ENCODE measurements at places on chromosomes 7 and 10. TPM values are rescaled to one million over a fixed set of nuclear protein-coding genes. Genes with fewer than 3 reads are reported as not detected.

Gene PRSS37
- not detected for total RNA-seq

Gene CDK13
- total RNA-seq, result 78.1 TPM

Gene ACTL6B
- total RNA-seq, result not detected

Gene ALDH18A1
- total RNA-seq, result 110 TPM

Gene KLLN
- total RNA-seq, result 0.47 TPM

Gene BTBD16
- total RNA-seq, result not detected

Gene LAMB1
- 583 TPM for total RNA-seq

Gene FIGNL1
- total RNA-seq, result 52.0 TPM

Gene ZMIZ2
- 10.6 TPM for total RNA-seq

Gene EBLN1
- not detected for total RNA-seq

Gene CDC14C
- not detected for total RNA-seq

Gene OR2A2
- not detected for total RNA-seq

Gene WEE2
- not detected for total RNA-seq

Gene AGBL3
- total RNA-seq, result 1.7 TPM

Gene HTR5A
- not detected for total RNA-seq

Gene C1QL3
- 0.33 TPM for total RNA-seq

Gene RAB19
- total RNA-seq, result not detected

Gene LRIT1
- total RNA-seq, result not detected

Gene STAM
- total RNA-seq, result 12.9 TPM

Gene FEZF1
- not detected for total RNA-seq

Gene IKZF1
- total RNA-seq, result 0.17 TPM

Gene ST8SIA6
- total RNA-seq, result 0.34 TPM

Gene POU6F2
- not detected for total RNA-seq

Gene HGF
- total RNA-seq, result 3.4 TPM

Gene HMX3
- total RNA-seq, result not detected

Gene CHAT
- total RNA-seq, result not detected

Gene DRGX
- not detected for total RNA-seq

Gene SYCE1
- not detected for total RNA-seq

Gene SPDYE5
- total RNA-seq, result not detected

Gene TAS2R41
- not detected for total RNA-seq

Gene GDF2
- total RNA-seq, result not detected

Gene EGR2
- 0.37 TPM for total RNA-seq

Gene C7orf57
- total RNA-seq, result not detected

Gene NEURL1
- not detected for total RNA-seq

Gene TRPV5
- not detected for total RNA-seq

Gene DNAJC2
- 15.9 TPM for total RNA-seq

Gene MBL2
- total RNA-seq, result not detected

Gene TSPAN33
- 0.19 TPM for total RNA-seq

Gene OPN4
- not detected for total RNA-seq

Gene OR9A2
- not detected for total RNA-seq

Gene MRC1
- 156 TPM for total RNA-seq

Gene CNPY1
- not detected for total RNA-seq

Gene IFIT1B
- not detected for total RNA-seq

Gene TECPR1
- 66.2 TPM for total RNA-seq

Gene SYT15
- total RNA-seq, result 0.51 TPM

Gene ANKRD26
- total RNA-seq, result 8.7 TPM

Gene ACBD5
- 25.0 TPM for total RNA-seq

Gene CDNF
- total RNA-seq, result 0.56 TPM

Gene FAM13C
- total RNA-seq, result 16.7 TPM

Gene OR2A42
- total RNA-seq, result not detected
